Central memory CD4-positive, alpha-beta T cell (primary cell): ENCODE measurements at places on chromosomes 2 and 18.
A peak's percentile ranks its signal among the peaks of the same experiment; 100 is the strongest.

GRCh38 chr2:100906131-100906530, 86.2 kb downstream of the NPAS2 start:
- DNase-seq: no peak

- no peak for DNase-seq
These were observed 9.0 kb upstream of the BMP10 start for GRCh38 chr2:68880213-68880612.

- no peak for DNase-seq
These were observed 38.5 kb upstream of the CXCR4 start for GRCh38 chr2:136156411-136156810.

DNA sequence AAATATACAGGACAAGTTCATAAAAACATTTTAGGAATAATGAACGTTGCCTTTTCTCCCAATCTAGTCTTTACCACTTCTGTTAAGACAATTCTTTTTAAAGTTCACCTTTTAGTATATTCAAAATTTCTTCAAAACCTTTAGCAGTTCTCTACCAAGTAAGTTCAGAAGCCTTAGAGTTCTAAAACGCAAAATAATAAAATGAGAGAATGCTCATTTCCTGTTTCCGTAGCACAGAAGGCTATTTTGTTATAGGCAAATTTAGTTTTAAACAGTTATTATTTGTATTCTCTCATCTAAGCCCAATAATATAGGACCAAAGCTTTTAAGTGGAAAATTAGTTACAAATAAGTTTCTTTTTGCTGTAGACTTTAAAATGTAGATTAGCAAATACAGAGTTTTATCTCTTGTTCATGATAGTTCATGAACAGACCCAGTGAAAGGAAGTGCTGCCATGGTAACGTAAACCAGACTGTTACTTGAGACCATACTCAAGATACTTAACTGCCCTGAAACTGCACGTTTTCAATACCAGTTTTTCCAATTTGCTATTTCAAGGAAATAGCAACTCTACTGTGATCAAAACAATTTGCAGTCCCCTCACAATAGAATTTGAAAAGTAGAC, 173.1 kb upstream of the STON1 start:
- DNase-seq: peak; percentile 71

DNA sequence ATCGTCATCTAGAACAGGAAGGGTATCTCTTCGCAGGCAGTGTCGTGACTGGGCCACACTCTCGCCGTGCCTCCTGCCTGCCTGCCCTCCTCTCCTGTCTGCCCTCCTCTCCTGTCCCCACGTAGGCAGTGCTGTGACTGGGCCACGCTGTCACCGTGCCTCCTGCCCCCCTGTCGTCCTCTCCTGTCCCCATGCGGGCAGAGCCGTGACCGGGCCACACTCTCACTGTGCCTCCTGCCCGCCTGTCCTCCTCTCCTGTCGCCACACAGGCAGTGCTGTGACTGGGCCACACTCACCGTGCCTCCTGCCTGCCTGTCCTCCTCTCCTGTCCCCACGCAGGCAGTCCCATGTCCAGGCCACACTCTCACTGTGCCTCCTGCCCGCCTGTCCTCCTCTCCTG, 51.4 kb downstream of the ZNF236 start:
- no peak for DNase-seq

DNA sequence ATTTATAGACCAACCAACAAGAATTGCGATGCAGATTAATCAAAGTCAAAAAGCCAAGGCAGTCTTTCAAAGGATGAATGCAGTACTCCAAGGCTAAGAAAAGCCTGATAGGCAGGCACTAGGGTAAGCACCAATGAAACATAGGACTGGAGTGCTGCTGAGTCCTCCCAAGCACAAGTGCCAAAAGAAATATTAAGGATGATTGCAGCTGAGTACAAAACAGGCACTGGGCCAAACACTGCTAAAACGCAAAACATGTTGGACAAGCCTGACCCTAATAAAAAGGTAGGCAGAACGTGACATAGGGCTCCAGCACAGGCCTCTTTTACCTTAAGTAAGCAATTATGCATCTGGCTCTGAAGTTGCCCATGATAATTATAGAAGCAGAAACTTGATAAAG, 160.1 kb upstream of the LRP1B start:
- DNase-seq: no peak

DNA sequence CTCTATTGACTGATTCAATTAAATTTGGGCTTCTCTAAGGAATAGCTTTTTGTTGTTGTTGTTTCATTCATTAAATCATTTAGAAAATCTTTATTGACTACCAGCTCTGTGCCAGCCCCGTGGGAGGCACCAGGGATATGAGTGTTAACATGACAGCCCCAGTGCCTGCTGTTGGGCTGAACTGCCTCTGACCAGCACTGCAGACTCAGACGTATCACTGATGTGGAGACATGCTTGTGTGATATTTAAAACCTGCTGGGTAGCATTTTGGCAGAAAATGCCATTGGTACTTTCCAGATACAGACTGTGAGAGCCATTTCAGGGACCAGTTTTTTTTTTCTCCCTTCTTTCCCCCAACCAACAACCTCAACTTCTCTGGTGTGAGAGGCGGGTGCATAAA, 38.6 kb upstream of the KCNF1 start:
- no peak for DNase-seq

GRCh38 chr2:169036736-169037440, 5.8 kb upstream of the ABCB11 start:
- no peak for DNase-seq

DNA sequence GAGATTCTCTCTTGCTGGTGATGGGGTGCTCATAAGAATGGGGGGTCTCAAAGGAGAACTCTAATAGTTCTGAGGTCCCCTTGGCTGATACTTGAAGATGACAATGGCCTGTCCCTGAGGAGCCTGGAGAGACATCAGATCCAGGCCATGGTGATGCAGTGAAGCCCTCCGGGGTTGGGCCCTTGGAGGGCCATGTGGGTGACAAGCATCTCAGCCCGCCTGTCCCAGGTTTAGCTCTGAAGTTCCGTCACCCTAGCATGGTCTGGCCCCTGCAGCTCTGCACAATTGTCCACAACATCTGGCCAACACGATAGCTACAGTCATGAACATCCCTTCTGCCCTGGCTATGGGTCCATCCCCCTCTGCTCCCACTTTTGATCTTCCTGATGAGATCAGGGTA, 202.8 kb upstream of the HS6ST1 start:
- DNase-seq: no peak

GRCh38 chr18:51039138-51040112, 9.4 kb downstream of the SMAD4 start:
- DNase-seq: no peak

- no peak for DNase-seq
These were observed 50.5 kb upstream of the UBE2F start for GRCh38 chr2:237916296-237916695.

DNA sequence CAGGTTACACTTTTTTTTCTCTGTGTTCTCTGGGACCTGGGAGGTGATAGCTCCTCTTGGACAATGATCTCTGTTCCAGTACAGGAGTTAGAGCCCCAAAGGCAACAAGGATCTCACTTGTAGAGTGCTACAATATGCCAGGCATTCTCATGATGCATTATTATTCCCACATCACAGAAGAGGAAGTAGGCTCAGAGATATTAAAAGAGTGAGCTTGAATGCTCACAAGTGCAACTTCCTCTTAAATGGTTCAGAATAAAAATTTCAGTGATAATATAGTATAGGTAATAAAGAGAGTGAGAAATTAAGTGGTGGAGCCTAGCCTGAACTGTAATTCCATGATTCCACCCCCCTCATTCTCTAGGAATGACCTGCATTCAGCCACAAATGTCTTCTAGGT, 21.4 kb downstream of the POLE4 start:
- no peak for DNase-seq

GRCh38 chr2:17475286-17475685, 43.0 kb downstream of the RAD51AP2 start:
- no peak for DNase-seq

DNA sequence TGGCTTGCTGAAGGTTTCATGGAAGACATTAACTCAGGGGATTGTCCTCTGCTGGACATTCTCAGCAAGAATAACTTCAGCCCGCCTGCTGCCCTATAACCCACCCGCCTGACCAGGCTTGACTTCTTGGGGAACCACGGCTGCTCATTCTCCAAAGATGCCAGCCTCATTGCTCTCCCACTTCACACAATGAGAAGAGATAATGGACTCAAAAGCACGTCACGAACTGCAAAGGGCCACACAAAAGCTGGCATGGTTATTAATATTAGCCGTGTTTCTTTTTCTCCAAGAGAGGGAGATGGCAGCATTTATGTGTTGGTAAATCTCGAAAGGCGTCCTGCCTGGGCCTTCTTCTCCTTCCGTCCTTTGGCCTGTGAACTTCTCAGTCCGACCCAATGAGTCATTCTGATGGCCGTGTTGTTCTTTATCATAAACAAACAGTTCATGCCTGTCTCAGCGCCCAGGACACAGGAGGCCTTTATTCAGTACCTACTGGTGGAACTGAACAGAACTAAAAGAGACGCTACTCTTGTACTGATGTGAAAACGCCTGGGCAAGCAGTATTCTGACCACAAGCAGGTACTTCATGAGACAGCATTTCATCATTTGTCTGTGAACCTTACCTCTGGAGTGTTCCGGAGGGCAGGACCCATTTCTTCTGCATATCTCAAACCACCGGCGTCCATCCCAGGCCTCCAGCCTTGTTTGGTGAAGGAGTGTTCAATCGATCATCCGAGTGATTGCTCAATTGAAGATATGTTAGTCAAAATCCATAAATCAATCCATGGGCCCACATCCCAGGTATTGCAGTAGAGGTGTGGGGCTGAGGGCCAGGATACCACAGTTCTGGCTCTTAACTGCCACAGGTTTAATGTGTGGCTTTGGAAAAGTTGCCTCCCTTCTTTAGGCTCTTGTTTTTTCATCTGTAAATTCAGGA, 25.1 kb upstream of the KLHL29 start:
- DNase-seq: no peak

- DNase-seq: no peak
These were observed 821 bp upstream of the EML6 start for GRCh38 chr2:54722641-54723040.

- DNase-seq: no peak
These were observed 84.2 kb upstream of the CD302 start for GRCh38 chr2:159882130-159882745.

GRCh38 chr2:197237291-197238042, 73.1 kb downstream of the ANKRD44 start:
- DNase-seq: no peak

DNA sequence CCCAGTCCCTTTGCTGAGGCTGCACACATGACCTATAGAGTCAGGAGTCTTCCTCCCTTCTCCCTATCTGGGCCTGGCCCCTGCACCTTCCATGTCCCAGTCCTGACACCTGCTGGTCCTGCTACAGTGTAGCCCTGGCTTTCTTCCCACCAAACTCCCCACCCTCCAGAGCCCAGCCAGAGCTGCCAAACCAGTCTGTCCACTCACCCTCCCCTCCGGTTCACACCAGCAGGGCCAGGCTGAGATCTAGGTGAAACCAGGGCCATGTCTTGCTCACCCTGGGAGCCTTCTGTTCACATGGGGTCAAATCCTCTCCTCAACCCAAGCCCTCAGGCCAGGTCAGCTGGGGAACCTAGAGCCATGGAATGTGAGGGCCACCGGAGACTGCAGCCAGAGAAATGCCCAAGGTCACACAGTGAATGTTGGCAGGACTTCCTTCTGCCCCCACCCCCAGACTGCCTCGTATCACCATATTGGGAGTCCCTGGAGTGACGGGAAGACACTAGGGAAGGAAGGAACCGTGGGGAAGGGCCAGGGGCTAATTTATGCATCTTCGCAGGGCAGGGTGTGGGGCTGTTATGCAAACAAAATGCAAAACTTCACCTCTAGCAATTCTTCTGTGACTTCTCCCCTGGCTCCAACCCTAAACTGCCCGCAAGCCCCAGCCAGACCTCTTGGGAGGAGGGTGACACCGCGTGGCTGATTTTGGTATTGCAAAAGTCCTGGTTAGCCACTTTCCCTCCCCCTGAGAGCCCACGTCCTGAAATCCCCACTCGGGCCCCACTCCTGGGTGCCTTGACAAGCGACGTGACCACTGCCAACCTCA, 14.6 kb downstream of the TNS1 start:
- DNase-seq: peak; percentile 14

- no peak for DNase-seq
These were observed 533.2 kb upstream of the TNP1 start for GRCh38 chr2:217392930-217393584.

DNA sequence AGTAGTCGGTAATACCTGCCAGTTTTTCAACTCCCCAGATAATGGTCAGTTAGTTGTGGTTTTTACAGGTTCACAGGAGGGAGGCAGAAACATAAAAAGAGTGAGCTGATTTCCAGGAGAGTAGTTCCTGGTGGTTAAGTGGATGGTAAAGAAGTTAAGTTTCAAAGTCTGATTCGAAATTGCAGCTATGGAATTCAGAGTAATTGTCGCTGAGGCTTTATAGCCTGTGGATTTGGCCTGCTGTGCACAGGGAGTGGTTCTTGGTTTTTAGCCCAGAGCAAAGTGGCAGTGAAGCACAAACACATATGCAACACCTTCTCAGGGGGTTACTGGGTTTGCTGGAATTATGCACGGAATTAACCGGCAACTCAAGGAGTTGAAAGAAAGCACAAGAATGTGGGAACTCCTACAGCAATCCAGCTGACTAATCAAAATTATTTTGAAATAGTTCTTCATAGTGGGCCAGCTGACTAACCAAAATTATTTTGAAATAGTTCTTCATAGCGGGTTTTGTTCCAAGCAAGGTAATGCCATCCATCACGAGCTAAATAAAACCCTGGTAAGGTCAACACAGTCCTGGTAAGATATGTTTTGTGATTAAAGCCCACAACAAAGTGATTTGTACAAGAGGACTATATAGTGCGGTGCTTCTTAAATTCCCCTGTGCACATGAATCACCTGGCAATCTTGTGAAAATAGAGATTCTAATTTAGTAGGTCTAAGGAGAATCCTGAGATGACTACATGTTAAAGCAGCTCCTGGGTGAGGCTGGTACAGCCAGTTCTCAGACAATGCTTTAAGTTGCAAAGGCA, 94.4 kb downstream of the SGPP2 start:
- DNase-seq: no peak

DNA sequence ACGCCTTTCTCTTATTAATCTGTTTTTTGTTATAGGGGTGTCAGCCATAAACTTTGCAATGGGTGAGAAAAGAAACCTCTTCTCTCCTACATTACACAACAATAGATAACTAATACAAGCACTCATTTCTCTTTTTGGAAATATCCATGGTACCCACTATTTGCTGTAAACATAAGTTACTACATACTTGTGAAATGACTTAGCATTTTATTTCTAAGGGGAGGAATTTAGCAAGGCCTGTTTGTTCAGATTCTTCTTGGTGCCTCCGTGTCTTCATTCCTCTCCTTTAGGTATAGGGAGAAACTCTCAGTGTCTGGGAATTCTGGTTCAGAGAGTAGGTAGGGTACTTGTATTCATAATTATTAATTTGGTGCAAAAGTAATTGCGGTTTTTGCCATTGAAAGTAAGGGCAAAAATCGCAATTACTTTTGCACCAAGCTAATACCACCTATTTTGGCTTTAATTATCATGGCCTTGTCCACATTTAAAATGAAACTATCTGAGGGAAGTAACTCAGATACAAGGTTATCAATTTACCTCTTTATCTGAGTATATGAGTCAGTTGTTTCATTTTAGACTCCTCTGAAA, 134.8 kb downstream of the MREG start:
- DNase-seq: no peak

GRCh38 chr2:132473174-132473883, 56.7 kb downstream of the GPR39 start:
- DNase-seq: no peak

GRCh38 chr18:79421275-79421857, 25.6 kb downstream of the NFATC1 start:
- DNase-seq: no peak
